ENCODE measurements at places on chromosomes 11 and 22.

DNA sequence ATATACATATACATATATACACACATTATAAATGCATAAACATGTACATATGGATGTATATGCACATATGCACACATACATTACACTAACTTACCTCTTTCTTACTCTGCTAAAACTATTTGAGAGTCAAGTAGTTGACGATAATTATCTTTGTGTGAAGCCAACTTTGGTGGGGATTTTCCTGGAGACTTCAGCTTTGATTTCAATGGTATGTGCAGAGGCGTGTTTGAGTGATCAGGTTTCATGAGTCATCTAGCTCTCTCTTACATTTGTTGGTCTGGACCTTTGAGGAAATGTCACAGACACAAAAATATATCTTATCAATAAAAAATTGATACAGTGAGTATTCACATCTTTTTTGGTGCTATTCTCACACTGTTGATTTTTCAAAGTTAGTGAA, 769.1 kb upstream of the LUZP2 start:
- no peak for DNase-seq

GRCh38 chr11:77345621-77346020, 44.1 kb upstream of the GDPD4 start:
- DNase-seq: no peak

GRCh38 chr11:116255321-116255953, 517.4 kb downstream of the BUD13 start:
- no peak for DNase-seq

GRCh38 chr11:22339611-22340010, 1.4 kb downstream of the SLC17A6 start:
- no peak for DNase-seq

DNA sequence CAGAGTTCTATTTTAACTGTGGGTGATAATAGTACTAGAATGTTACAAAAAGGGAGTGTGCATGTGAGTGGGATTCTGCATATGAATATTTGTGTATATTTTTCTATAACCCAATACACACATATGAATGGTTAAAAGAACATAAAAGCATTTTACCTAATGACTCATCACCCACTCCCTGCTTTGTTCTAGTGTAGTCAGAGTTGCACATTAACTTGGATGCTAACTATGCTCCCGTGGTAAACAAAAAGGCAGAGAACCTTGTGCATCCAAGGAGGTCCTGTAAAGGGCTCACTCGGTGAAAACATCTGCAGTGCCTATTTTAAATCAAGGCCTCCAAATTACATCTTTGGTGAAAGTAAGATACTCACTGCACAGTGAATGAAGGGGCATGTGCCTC, 1289.4 kb downstream of the LRRC4C start:
- no peak for DNase-seq

- DNase-seq: no peak
Observed at GRCh38 chr11:131234221-131234620, 136.2 kb upstream of the NTM start.

DNA sequence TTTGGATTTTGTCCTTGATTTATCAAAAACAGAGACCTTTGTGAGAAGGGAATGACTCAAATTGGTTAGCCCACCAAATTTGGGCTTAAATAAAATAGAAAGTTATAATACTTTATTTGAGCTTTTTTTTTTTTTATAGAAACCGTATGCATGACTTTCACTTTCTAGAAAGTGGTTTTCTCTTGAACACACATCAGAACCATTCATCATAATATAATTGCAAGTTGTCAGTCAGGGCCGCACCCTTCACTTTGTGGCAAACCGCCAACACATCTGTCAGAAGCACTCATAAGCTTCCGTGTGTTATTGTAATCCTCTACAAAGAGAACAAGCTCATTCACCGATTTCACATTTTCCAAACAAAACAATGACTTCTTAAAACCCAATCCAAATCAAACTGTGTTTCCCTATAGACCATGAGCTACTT, 76.1 kb downstream of the SOX6 start:
- no peak for DNase-seq

- no peak for DNase-seq
Observed at GRCh38 chr11:123179586-123179985, 15.5 kb downstream of the CLMP start.

DNA sequence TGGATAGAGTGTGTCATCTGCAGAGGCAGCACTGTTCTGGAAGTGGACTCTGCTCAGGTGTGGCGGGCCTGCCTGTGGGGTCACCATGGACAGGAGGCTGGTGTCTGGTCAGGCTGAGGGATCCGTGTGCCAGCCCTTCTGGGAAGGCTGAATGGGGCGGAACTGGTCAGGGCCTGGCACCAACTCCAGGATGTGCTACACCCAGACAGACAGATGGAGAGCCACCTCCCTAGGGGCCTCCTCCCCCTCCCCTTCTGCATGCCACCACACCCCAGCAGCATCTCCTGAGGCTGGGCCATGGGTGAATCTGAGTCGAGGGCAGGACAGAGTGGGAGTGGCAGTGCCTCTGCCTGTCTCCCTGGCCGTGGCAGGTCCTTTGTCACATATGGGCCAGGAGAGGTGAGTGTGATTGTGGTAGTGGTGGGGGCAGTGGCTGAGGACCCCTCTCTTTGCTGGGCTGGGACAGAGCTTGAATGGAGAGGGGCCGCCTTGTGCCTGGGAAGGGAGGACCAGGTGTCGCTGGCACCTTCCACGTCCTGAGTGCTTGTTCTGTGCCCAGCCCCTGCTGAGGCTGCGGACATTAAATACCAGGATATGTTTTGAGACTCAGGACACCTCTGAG, 29.1 kb downstream of the ST3GAL4 start:
- DNase-seq: no peak

- DNase-seq: no peak
Observed at GRCh38 chr11:122984186-122985011, 2.8 kb upstream of the BSX start.

DNA sequence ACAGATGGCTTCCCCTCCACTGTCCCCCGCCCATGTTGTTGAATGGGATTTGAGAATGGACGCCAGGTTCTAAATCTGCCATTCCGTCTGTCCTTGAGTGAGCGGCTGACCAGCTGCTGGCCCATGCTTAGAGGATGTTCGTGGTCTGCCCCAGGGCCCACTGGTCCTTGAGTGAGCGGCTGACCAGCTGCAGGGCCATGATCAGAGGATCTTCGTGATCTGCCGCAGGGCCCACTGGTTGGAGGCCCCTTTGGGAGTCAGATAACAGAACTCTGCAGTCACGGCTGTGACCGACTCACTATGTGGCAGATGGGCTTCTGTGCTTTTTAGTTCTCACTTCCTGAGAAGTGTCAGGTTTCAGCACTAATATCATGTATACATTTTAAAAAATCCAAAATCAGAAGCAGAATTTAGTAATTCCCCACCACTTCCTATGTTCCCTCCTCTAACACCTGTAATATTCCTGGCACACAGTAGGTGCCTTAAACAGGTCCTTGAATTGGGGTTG, 54.1 kb downstream of the MICAL3 start:
- DNase-seq: no peak

- no peak for DNase-seq
Observed at GRCh38 chr22:37659066-37659896, 758 bp downstream of the PDXP start.

- no peak for DNase-seq
Observed at GRCh38 chr11:58494101-58494500, 13.8 kb downstream of the OR5B21 start.
